ENCODE measurements at places on chromosomes 6 and 20. TPM values are rescaled to one million over a fixed set of nuclear protein-coding genes. Genes with fewer than 3 reads are reported as not detected.
A peak's percentile ranks its signal among the peaks of the same experiment; 100 is the strongest.

GLP1R gene
- not detected for total RNA-seq

TRIM10 gene
- total RNA-seq = not detected

CD40 gene
- total RNA-seq = 29.7 TPM

DEFB124 gene
- total RNA-seq = not detected

SMLR1 gene
- total RNA-seq = not detected

IL17F gene
- not detected for total RNA-seq

VWA7 gene
- 0.88 TPM for total RNA-seq

ANGPT4 gene
- 0.55 TPM for total RNA-seq

IL20RA gene
- 0.88 TPM for total RNA-seq

SLPI gene
- 1.0 TPM for total RNA-seq

DNA sequence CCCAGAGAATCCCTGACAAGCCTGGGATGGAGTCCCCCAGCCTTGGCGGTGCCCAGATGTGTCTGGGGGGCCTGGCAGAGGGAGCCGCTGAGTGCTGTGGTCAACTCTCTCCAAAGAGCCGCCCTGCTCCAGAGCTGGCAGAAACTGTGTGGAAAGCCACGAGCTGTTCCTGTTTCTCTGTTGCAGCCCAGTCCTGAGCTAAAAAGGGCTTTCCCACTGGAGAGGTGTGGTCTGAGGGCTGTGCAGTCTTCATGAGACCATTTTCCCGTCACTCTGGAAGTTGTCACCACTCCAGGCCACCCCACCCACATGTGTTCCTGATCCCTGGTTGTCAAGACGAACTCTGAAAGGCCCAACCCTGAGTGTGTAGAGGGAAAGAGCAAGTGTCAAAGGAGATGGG lies 99.7 kb upstream of the KCNK16 start:
- no peak overlapping the region for H3K27ac ChIP-seq
- H3K4me1 ChIP-seq = no peaks in the 10 kb centered on the region
- no peak overlapping the region for H3K4me3 ChIP-seq
- H3K36me3 ChIP-seq = no peaks in the 10 kb centered on the region
- no peak for DNase-seq
- H3K27me3 ChIP-seq = no peaks in the 10 kb centered on the region

- no peaks in the 10 kb centered on the region for H3K27me3 ChIP-seq
- no peak overlapping the region for H3K27ac ChIP-seq
- H3K4me3 ChIP-seq = no peak overlapping the region
- H3K36me3 ChIP-seq = no peaks in the 10 kb centered on the region
- no peak for DNase-seq
Observed at GRCh38 chr20:54220722-54221121, 12.8 kb downstream of the PFDN4 start.

- no peak overlapping the region for H3K27ac ChIP-seq
- H3K36me3 ChIP-seq = no peaks in the 10 kb centered on the region
- no peak overlapping the region for H3K4me3 ChIP-seq
Observed at GRCh38 chr6:169738204-169738975, 13.0 kb downstream of the DYNLT2 start.

GRCh38 chr6:73085443-73085871 lies 139.8 kb downstream of the KHDC1L start:
- no peak overlapping the region for H3K27ac ChIP-seq
- H3K36me3 ChIP-seq = no peaks in the 10 kb centered on the region
- DNase-seq = no peak
- no peak overlapping the region for H3K4me3 ChIP-seq
- no peaks in the 10 kb centered on the region for H3K4me1 ChIP-seq

DNA sequence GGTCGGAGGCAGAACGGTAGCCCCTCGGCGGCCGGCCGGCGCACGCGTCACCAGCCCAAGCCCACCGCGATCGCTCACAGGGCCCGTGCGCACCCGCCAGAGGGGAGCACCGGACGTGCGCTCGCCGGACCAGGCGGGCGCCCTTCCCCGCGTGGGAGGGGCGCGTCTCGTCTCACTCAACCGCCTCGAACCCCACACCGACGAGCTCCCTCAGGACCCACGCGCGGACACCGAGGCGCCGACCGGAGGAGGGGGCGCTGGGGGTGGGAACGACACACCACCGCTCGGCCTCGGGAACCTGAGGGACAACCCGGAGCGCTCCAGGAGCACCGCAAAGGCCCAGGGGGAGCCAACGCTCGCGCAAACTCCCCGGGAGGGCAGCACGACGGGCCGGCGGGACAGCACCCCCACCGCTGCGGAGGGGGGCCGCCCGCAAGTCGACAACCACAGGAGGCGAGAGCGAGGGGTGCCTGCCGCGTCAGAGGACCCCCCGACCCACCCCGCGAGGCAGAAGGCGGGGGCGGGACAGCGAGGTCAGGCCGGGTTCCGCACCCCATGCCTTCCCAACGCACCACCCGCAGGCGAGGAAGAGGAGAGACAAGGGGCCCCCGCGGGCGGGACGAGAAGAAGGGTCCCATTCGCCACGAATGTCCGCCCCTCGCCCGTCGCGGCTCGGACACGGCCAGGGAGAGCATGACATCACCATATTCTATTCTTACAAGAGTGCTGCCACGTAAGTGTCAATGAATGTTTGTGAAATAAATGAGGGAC lies 512.7 kb upstream of the ZNF337 start:
- no peak overlapping the region for H3K4me3 ChIP-seq
- H3K27me3 ChIP-seq = no peaks in the 10 kb centered on the region
- no peaks in the 10 kb centered on the region for H3K36me3 ChIP-seq
- no peak for DNase-seq
- H3K27ac ChIP-seq = no peak overlapping the region

GRCh38 chr6:47483853-47484546 lies 6.4 kb downstream of the CD2AP start:
- DNase-seq = no peak
- H3K27me3 ChIP-seq = no peaks in the 10 kb centered on the region
- H3K4me3 ChIP-seq = no peak overlapping the region
- H3K4me1 ChIP-seq = no peaks in the 10 kb centered on the region
- no peak overlapping the region for H3K27ac ChIP-seq

- H3K36me3 ChIP-seq = no peaks in the 10 kb centered on the region
- no peak for DNase-seq
- no peak overlapping the region for H3K27ac ChIP-seq
- no peaks in the 10 kb centered on the region for H3K4me1 ChIP-seq
- no peaks in the 10 kb centered on the region for H3K27me3 ChIP-seq
- H3K4me3 ChIP-seq = no peak overlapping the region
Observed at GRCh38 chr6:126376682-126377081, 36.8 kb downstream of the CENPW start.

GRCh38 chr20:20528861-20529260 lies 161.0 kb downstream of the INSM1 start:
- H3K4me1 ChIP-seq = no peaks in the 10 kb centered on the region
- H3K36me3 ChIP-seq = no peaks in the 10 kb centered on the region
- no peak overlapping the region for H3K27ac ChIP-seq
- no peak for DNase-seq
- no peak overlapping the region for H3K4me3 ChIP-seq

DNA sequence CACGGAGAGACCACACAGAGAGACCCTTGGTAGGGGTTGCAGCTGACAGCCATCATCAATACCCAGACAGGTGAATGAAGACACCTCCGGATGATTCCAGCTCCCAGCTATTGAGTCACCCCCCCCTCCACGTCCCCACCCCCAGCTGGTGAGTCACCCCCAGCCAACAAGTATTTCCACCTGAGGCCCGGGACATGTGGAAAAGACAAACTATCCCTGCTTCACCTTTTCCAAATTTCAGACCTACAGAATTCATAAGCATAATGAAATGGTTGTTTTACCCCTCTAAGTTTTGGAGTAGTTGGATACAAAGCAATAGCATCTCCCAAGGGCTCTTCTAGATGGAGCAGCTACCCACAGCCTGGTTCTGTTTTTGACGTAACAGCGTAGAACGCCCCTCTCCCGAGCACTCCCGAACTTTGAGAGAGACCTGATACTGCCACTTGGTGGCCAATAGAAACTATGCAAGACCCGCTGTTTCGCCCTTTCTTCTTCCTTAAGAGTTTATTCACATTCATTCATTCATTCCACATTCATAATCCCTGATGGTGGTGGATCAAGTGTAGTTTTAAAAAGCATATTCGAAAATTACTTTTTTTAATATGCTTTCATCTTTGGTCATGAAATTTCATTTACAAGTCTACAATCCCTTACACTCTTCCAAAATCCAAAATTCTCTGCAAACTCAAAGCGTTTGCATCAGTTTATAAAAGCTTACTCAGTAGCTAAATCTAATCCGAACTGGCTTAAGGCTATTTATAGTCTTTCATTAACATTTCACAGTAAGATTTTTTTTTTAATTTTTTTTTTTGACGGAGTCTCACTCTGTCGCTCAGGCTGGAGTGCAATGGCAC lies 15.1 kb upstream of the PPP1R16B start:
- no peaks in the 10 kb centered on the region for H3K4me1 ChIP-seq
- no peak for DNase-seq
- H3K27me3 ChIP-seq = no peaks in the 10 kb centered on the region
- no peaks in the 10 kb centered on the region for H3K36me3 ChIP-seq

DNA sequence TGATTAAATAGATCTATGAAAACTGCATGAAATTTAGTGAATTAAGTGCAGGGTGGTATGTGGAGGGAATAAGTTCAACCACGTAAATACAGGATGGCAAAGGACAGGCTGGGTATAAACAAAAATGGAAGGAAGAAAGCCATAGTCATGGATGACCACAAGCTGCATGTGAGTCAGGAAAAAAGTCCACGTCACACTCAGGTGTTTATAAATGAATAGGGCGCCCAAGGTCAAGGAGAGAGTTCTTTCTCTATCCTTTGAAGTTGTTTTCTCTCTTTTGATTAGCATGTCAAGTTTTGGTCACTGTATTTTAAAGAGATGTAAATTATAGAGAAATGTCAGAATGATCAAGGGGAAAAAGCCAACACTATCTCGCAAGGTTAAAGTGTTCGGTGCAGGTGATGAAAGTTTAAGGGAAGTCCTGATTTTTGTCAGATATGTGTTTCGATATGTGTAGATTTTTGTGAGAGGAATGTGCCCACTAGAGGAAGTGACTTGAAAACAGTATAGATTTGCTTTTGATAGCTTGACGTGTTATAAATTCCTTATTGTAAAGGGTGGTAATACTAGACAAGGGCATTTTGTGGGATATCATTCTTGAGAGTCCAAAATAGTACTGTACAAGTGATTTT lies 58.7 kb downstream of the MAP3K4 start:
- H3K27me3 ChIP-seq = no peaks in the 10 kb centered on the region
- no peak for DNase-seq
- H3K36me3 ChIP-seq = no peaks in the 10 kb centered on the region
- H3K4me3 ChIP-seq = no peak overlapping the region
- no peaks in the 10 kb centered on the region for H3K4me1 ChIP-seq

GRCh38 chr6:70282312-70282918 lies 20.5 kb downstream of the COL9A1 start:
- DNase-seq = no peak
- no peak overlapping the region for H3K4me3 ChIP-seq
- H3K4me1 ChIP-seq = no peaks in the 10 kb centered on the region
- H3K27ac ChIP-seq = no peak overlapping the region

- no peaks in the 10 kb centered on the region for H3K36me3 ChIP-seq
- no peak overlapping the region for H3K4me3 ChIP-seq
- DNase-seq = no peak
- H3K27ac ChIP-seq = no peak overlapping the region
- H3K27me3 ChIP-seq = no peaks in the 10 kb centered on the region
Observed at GRCh38 chr6:138970856-138971425, 17.1 kb downstream of the REPS1 start.

- no peak overlapping the region for H3K27ac ChIP-seq
- H3K4me3 ChIP-seq = no peak overlapping the region
- H3K36me3 ChIP-seq = no peaks in the 10 kb centered on the region
- H3K4me1 ChIP-seq = no peaks in the 10 kb centered on the region
Observed at GRCh38 chr6:87237804-87238203, 82.4 kb downstream of the ZNF292 start.

- no peaks in the 10 kb centered on the region for H3K36me3 ChIP-seq
- no peak overlapping the region for H3K4me3 ChIP-seq
- no peaks in the 10 kb centered on the region for H3K27me3 ChIP-seq
- H3K4me1 ChIP-seq = no peaks in the 10 kb centered on the region
Observed at GRCh38 chr6:41801380-41801779, 13.9 kb downstream of the TOMM6 start.

GRCh38 chr6:111871725-111872400 lies 1.4 kb downstream of the FYN start:
- peak overlapping the region; percentile 79 for H3K4me3 ChIP-seq
- peaks cover 9% of the 10 kb centered on the region for H3K4me1 ChIP-seq
- peak overlapping the region; percentile 89 for H3K27ac ChIP-seq
- DNase-seq = peak; percentile 37
- H3K27me3 ChIP-seq = no peaks in the 10 kb centered on the region

DNA sequence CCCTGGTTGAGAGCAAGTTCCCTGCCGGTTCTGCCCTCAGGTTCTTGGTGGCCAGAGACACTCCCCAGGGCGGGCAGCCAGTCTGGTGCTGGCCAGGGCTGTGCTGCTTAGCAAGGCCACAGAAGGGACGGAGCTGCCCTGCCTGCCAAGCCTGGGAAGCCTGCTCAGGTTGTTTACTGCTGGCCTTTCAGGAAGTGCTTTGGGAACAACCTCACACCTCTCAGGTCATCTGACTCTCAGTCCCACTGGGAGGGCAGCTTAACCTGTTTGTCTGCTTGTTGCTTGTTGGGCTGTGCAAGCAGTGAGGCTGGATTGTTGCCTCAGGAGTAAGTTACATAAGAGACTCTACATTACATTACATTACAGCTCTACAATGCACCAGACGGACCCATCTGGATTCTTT lies 75.8 kb upstream of the AFDN start:
- H3K4me3 ChIP-seq = no peak overlapping the region
- H3K27ac ChIP-seq = peak overlapping the region; percentile 13
- no peak for DNase-seq
- H3K4me1 ChIP-seq = peaks cover under 1% of the 10 kb centered on the region
- H3K36me3 ChIP-seq = no peaks in the 10 kb centered on the region
